ENCODE measurements at places on chromosomes 12 and 14.

- no peak for DNase-seq
These were observed 697 bp upstream of the HOXC5 start for GRCh38 chr12:54032086-54032619.

- DNase-seq: no peak
These were observed 204 bp downstream of the HSP90AA1 start for GRCh38 chr14:102086709-102086971.

DNA sequence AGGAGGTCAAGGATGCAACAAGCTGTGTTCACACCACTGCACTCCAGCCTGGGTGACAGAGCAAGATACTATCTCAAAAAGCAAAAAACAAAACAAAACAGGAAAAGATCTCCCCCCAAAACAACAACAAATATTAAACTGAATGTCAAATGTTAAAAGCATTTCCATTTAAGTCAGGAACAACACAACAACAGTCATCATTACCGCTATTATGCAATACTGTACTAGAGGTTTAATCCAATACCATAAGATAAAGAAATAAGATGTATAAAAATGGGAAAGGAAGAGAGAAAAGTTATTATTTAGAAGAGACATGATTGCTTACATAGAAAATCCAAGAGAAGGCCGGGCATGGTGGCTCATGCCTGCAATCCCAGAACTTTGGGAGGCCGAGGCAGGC is 36.6 kb downstream of the FERMT2 start:
- DNase-seq: no peak

- no peak for DNase-seq
These were observed 76.3 kb downstream of the GRIP1 start for GRCh38 chr12:66602483-66603143.

DNA sequence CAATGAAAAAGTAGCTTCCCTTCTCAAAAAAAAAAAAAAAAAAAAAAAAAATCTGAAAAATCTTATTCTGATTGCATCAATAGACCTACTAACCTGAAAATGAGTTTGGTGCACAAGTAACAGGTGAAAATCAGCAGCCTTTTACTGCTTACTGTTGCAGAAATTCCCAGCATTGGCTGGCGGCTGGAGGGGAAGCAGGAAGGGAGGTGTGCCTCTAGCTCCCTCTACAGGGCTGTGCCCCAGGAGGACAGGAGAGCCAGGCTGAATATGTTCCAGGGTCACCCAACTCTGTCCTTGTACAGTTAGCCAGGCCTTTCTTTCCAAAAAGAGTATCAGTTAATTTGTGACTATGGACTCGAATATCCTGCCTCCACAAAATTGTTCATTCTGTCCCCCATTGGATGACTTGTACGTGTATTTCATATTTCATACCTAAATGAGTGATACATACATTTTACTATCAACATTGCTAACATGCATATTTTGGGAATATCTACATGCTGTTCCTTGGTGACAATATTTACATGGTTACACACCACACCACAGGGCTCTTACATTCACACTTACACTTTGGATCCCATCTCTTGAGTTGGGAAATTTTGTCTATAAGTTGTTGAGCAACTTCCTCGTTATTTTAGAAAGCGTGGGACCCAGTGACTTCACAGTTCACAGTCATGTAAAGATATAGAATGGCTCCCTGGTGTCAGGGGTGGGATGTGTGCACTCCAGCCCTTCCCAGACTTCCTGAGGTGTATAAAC is 124.8 kb downstream of the SAMD4A start:
- peak; percentile 13 for DNase-seq

- no peak for DNase-seq
These were observed 19.5 kb upstream of the NAP1L1 start for GRCh38 chr12:76103958-76104357.

DNA sequence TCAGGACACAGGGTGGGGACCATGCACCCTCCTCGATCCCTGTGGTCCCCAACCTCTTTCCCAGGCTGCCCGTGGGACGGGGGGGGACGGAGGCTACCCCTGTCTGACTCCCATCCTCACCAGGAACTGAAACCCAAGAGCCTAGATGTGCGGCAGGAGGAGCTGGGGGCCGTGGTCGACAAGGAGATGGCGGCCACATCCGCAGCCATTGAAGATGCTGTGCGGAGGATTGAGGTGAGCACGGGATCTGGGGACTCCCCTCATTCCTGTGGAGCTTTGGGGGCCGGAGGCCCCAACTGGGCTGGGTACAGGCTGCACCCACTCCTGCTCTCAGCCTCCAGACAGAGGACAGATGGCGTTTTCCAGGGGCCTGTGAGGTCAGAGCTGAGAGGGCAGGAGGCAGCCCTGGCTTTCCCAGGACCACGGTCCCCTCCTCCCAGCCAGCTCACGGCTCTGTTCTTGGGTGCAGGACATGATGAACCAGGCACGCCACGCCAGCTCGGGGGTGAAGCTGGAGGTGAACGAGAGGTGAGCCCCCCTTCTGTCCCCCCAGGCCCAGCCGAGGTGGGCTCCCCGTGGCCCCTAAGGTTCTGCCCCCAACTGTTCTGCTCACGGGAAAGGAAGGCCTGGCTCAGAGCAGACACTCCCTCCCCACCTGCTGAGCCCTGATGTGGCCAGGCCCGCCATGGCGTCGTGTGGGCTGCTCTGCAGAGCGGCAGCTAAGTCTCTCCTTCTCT is 24.2 kb downstream of the HIP1R start:
- no peak for DNase-seq

- no peak for DNase-seq
These were observed 491.8 kb downstream of the PCNX1 start for GRCh38 chr14:71399057-71399487.

DNA sequence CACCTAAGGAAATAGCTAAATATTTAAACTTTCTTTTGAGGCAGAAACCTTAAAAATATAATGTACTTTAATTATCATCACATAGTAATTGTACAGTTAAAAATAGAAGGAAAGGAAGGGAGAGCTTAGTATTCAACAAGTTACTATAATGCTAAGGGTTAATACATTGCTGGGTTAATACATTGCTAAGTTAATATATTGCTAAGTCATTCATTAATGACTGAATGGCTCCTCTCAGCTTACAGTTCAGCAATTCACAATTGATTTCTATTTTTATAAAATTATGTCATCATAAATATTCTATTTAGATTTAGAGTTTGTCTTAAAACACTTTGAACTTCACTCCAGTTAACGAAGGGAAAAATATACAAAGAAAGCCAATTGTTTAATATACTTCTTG is 207.9 kb downstream of the BMP4 start:
- no peak for DNase-seq

GRCh38 chr14:24079491-24080141 is 8.3 kb downstream of the CPNE6 start:
- no peak for DNase-seq

DNA sequence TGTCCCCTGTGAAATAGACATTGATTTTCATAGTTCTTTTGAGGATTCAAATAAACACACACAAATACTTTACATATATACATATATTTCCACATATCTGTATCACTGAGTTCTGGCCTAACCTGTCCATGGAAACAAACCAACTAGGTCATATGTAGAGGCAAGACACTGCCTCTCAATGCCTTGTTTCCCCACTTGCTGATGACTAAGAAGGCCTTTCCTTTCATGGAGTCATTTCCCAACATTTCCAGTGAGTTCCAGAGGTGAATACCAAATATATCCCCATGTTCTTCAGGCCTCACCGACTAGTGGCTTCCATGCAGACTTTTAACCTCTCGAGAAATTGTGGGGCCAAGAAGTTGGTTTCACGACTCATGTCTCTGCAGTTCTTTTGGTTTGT is 120.8 kb downstream of the DNAI7 start:
- DNase-seq: no peak

DNA sequence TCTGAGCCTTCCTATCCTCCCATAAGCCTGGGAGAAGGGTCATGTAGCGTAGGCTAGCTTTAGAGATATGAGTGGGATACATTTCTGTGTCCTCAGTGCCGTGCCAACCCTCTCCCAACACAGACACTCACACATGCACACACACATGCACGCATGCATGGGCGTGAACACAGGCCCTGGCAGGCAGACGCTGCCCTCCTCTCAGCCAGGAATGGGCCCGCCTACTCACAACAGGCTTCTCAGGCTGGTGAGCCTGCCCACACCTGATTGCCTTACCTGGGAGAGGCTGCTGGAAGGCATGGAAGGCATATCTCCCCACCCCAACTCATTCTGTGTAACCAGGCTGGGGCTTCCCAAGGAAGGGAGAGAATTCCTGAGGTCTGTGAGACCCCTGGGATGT is 12.8 kb upstream of the ACVR1B start:
- no peak for DNase-seq

DNA sequence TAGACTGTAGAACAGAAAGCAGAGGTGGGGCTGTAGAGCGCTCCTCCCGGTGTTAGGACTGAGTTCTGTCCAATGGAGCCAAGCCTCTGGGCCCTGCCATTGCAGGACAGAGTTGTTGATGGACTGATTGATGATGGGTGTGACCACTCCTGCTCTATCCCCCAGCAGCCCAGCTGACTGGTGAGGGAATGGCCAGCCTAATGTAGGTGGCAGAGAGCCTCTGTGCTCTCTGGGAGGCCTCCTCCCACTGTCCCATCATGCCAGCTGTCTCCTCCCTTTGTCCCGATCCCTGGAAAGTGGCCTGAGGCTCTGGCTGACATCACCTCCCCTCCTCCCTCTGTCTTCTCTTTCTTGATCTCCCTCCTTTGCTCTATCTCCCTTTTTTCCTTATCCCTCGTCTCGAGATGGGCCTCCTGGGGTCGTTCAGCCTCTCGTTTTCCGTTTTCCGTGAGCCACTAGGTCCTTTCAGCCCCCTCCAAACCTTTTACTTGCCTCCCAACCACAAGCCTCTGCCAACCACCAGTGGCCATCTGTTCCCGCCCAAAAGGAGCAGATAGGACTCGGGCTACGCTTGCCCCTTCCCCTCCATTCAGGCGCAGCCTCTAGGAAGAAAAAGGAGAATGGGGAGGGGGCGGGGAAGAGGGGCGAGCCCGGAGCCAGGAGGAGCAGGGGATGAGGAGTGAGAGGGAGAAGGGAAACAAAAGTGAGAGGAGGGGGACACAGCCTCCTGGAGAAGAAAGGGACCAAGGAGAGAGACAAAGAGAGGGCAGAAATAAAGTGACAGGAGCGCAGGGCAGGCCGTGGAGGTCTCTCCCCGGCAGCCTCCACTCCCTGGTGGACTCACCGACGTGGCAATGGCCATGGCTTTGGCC is 572 bp downstream of the EFS start:
- no peak for DNase-seq

- no peak for DNase-seq
These were observed 5.3 kb upstream of the RAB35 start for GRCh38 chr12:120121766-120122293.

DNA sequence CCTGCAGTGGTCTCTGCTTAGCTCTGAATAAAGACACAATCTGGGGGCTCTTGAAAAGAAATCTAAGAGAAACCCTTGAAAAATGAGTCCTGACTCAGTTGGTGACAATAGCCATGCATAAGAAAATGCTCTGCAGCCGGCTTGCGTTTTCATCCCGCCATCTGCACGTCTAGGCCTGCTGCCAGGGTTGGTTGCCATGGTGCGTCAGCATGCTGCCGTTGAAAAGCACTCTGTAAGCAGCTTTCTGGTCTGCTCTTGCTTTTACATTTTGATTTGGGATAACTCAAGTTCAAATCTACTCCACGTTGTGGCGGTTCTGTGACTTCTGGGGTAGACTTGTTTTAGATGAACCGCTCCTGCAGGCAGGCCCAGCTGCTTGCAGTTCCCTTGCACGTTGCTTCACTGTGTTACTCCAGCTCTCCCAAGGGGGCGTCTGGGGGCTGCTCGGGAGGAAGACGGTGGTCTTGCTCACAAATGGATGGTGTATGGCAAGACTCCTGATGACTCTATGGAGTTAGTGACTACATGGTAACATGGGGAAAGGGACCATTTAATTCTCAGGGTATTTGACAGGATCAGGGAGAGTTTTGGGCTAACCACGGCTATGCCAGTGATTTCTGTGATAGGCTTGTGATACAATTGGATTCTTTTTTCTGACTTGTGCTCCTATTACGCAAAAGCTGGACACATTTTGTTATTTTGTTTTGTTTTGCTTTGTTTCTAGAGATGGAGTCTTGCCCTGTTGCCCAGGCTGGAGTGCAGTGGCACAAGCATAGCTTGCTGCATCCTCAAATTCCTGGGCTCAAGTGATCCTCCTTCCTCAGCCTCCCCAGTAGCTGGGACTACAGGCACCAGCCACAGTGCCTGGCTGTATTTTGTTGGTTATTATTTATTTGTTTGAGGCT is 15.8 kb downstream of the WNT5B start:
- no peak for DNase-seq

GRCh38 chr14:97975216-97975615 is 1178.0 kb downstream of the VRK1 start:
- no peak for DNase-seq

- no peak for DNase-seq
These were observed 709.0 kb upstream of the FOXG1 start for GRCh38 chr14:28057359-28058296.

- DNase-seq: no peak
These were observed 112.8 kb downstream of the CHST11 start for GRCh38 chr12:104569346-104570173.

DNA sequence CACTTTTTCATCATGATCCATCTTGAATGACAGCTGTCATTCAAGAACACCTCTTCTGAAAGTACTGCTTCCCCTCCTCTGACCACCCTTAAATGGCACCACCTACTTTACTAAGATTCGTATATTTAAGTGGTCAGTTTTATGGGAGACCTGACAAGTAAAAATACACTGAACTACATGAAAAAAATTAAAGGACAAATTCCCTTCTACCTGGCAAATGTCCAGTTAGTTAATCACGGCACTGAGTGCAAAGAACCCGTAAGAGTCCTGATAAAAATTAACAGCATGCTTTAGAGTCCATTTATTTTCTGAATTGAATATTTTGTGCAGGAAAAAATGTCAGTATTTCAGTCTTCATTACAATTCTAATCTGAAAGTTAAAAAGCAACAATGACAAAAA is 48.7 kb downstream of the SETD3 start:
- DNase-seq: no peak

DNA sequence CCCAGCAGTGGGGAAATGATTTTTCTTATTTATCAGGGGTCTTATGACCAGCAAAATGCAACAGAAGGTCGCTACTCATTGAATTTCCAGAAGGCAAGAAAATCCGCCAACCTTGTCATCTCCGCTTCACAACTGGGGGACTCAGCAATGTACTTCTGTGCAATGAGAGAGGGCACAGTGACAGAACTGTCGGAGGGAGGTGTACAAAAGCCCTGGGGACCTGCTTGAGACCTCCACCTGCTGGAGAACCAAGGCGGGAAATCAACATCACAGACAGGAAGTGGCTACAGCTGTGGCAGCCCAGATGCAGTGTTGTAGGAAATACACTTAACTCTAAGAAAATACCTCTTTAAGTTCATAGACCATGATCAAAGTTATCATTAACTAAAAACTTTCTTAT is 250.9 kb upstream of the OR4E1 start:
- peak; percentile 27 for DNase-seq

- DNase-seq: no peak
These were observed 467.8 kb downstream of the NRXN3 start for GRCh38 chr14:78637908-78638475.

GRCh38 chr12:16062611-16063010 is 151.5 kb downstream of the DERA start:
- no peak for DNase-seq

GRCh38 chr12:563250-563781 is 99.9 kb downstream of the NINJ2 start:
- DNase-seq: no peak

- DNase-seq: peak; percentile 34
These were observed 574 bp downstream of the WNK1 start for GRCh38 chr12:752695-753610.

GRCh38 chr12:106645465-106646330 is 62.9 kb downstream of the RFX4 start:
- no peak for DNase-seq

- no peak for DNase-seq
These were observed 136.0 kb downstream of the ADGRD1 start for GRCh38 chr12:131089531-131090273.

- DNase-seq: no peak
These were observed 60.6 kb upstream of the HECTD1 start for GRCh38 chr14:31268216-31268615.

Data from activated T-helper 9 cell treated with anti-CD3 and anti-CD28 coated beads, Interleukin-2, amount 50 U/mL, for 16 hours (primary cell).